Ovary (tissue), 10 donors: ENCODE measurements at places on chromosomes 6 and 20. TPM values are rescaled to one million over a fixed set of nuclear protein-coding genes. Genes with fewer than 3 reads are reported as not detected.

GRCh38 chr6:170047823-170048222 is 243.1 kb downstream of the DLL1 start:
- DNase-seq, result no peak

- no peak for DNase-seq
These were observed 445.9 kb downstream of the PHF3 start for GRCh38 chr6:64081453-64081852.

- no peak for DNase-seq
These were observed 55.3 kb downstream of the SSR1 start for GRCh38 chr6:7257521-7258230.

The WFDC10B gene
- not detected for total RNA-seq

GRCh38 chr6:68159433-68159832 is 475.6 kb upstream of the ADGRB3 start:
- DNase-seq, result no peak

DNA sequence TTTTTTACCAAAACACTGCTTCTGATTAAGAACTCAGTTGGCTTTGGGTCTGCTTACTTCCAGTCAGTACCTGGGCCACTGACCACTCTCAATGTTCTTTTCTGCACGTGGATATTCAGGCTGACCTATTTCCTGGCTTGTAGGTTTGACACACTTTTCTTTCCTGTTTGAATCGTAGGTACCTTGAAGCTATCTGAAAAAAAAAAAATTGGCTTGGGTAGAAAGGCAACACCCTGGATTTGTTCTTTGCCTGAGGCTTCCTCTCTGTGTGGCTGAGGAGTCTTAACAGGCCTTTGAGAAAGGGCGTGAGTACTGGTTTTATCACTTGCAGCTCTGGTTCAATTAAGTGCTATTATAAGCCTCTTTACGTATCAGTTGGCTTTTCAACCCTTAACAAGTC is 60.6 kb upstream of the IL20RA start:
- no peak for DNase-seq

DNA sequence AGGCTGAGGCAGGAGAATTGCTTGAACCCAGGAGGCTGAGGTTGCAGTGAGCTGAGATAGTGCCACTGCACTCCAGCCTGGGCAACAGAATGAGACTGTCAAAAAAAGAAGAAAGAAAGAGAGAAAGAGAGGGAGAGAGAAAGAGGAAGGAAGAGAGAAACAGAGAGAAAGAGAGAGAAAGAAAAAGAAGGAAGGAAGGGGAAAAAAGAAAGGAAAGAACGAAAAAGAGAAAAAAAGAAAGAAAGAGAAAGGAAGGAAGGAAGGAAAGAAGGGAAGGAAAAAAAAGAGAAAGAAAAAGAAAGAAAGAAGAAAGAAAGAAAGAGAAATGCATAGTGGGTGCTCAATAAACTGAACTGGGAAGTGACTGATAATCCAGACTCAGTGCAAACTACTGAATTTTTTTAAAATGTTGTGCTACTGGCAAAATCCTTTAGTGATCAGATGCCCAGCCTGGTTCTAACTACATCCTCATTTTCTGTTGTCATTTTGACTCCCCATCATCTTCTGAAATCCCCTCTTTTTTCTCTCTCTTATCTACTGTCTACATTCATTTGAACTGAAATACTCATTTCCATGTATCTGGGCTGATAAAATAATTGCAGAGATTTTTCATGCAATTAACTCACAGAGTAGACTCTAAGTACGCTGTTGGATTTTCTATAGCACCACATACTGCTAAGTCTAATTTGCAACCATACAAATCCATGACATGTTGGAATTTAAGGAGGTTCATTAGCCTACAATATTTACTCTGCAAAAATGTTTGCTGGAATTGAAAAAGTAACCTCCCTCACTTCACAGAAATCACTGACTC is 85.3 kb upstream of the HIVEP1 start:
- no peak for DNase-seq

The FAM83C gene
- total RNA-seq, result not detected

The TRIM10 gene
- not detected for total RNA-seq

DNA sequence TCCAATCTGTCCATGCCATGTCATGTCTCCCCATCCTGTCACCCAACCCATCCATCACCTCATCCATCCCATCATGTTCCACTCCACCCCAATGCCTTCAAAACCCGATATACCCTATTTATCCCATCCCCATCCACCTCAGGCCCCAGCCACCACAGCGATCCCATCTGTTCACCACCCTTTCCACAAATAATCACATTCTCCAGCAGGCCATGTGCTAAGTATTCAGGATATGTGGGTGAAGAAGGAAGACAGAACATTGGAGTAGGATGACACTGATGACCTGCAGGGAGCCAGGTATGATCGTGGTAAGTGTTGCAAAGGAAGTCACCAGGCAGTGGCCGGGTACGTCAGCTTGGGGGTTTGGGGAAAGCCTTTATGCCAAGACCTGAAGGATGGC is 48.8 kb downstream of the NPEPL1 start:
- no peak for DNase-seq

DNA sequence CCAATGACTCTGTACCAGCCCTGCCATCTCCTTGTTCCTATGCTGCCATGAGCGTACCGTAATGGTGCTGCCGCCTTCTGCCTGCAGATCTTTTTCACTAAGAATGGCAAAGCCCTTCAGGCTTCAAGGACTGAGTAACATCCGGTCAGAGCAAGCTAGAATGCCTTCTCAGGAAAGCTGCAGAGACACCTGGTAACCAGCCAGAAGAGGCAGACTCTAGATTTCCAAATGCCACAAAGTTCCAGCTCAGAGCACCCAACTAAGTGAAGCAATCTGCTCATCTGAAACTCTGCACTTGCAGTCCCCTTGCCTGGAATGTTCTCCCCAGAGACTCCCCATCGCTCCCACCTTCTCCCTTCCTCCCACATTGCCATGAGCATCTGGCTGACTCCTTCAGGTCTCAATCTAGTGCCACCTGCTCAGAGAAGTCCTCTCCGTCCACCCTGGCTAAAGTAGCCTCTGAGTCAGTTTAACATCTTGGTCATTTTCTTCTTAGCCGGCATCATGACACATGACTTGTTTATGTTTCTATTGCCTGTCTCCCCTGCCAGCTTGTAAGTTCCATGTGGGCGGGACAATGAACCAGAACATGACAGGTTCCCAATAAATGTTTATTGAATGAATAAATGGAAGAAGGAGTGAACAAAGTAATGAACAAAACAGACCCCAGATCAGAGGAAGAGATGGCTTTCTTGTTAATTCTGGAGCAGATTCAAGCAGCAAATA is 6.9 kb upstream of the OCSTAMP start:
- DNase-seq, result no peak

DNA sequence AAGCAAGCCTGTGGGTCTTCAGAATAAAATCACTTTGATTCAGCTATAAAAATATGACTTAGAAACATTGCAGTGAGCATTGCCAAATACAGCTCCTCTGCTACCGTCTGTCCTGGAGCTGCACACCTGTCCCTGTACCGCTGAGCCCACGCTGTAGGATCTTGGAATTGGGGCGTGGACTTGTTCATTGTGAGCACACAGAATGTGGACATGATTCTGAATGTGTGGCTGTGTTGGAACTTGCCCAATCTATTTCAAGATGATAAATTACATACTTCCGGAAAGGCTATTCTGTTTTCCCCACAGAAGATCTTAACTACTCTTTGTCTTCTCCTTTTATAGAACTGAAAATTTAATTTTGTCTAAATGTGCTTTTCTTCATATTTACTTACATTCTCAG is 107.3 kb downstream of the UST start:
- DNase-seq, result no peak

GRCh38 chr20:61937146-61937962 is 128.3 kb downstream of the TAF4 start:
- no peak for DNase-seq

GRCh38 chr6:163404825-163405265 is 9.7 kb upstream of the QKI start:
- no peak for DNase-seq

DNA sequence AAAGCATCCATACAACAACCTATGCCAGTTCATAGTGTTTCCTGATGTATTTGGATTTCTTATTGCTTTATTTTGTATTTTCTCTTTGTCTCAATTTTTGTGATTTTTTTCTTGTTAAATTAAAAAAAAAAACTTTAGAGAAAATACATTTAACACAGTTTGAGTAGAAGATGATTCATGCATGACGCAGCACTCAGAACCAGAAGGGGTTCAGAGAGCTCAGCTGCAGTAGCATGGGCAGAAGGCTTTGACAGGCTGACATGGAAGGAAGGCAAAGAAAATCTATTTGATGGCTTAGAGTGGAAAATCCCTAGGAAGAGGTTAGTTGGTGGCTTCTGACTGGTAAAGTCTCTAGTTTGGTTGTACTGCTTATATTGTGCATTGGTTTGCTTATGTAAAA is 207.2 kb upstream of the STXBP5 start:
- no peak for DNase-seq

- no peak for DNase-seq
These were observed 383.9 kb downstream of the PLCB1 start for GRCh38 chr20:8515810-8516435.

DNA sequence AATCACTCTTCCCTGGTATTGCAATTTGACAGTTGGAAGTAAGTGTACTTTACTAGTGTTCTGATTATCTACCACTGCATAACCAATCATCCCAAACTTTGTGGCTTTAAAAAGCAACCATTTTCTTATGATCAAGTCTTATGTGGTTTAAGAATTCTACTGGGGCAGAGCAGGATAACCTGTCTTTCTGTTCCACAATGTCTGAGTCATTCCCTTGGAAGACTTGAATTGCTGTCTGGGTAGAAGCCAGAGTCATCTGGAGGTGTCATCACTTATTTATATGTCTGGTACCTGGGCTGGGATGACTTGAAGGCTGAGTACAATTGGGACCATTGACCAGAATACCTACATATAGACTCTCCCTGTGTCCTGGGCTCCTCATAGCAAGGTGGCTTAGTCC is 644.3 kb downstream of the HDGFL1 start:
- DNase-seq, result no peak

DNA sequence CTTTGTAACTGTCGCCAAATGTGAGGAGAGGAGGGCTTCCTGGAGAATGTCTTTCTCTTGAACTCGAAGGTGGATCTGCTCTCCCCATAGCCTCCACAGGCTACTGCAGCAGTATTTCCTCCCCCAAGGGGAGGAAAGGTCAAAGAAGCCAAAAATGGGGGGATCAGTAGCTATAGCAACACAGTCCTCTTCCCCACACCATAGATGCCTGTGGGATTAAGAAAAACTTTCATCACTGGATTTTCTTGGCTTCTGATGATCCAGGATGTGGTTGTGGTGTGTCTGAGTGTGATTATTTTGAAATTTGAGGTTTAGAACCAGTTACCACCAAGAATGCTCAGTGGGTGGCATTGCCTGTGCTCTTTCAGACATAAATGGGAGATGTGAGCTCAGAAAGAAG is 140.1 kb upstream of the SPACA1 start:
- no peak for DNase-seq

GRCh38 chr20:31698803-31699718 is 23.6 kb downstream of the BCL2L1 start:
- no peak for DNase-seq

The NINL gene
- total RNA-seq, result 20.3 TPM

GRCh38 chr6:22327881-22328280 is 31.0 kb upstream of the PRL start:
- DNase-seq, result no peak

- no peak for DNase-seq
These were observed 95.0 kb downstream of the LRFN2 start for GRCh38 chr6:40492187-40492586.

DNA sequence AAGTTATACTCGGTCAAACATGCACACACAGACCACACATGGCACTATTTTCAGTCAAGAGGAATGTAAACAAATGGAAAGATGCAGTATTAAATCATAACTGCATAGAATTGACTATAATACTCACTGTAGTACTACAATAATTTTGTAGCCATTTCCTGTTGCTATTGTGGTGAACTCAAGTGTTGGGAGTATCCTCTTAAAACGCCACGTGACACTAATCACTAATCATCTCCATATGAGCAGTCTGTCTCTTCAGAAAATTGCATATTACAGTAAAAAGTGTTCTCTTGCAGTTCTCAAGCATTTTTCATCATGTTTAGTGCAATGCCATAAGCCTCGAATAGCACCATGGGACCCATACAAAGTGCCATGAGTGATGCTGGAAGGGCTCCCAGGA is 258.7 kb upstream of the ID4 start:
- no peak for DNase-seq

GRCh38 chr6:37904590-37904989 is 85.1 kb downstream of the ZFAND3 start:
- no peak for DNase-seq

- no peak for DNase-seq
These were observed 166.5 kb downstream of the SOBP start for GRCh38 chr6:107656401-107656800.
